ENCODE measurements at places on chromosomes 7 and 10.

GRCh38 chr10:42654419-42654818 lies 16.0 kb upstream of the ZNF33B start:
- H3K36me3 ChIP-seq: no peaks in the 10 kb centered on the region
- no peaks in the 10 kb centered on the region for H3K27me3 ChIP-seq
- no peaks in the 10 kb centered on the region for H3K4me1 ChIP-seq
- no peak overlapping the region for H3K27ac ChIP-seq
- no peak for DNase-seq

GRCh38 chr7:123876557-123877256 lies 31.7 kb downstream of the HYAL4 start:
- H3K4me1 ChIP-seq: no peaks in the 10 kb centered on the region
- H3K4me3 ChIP-seq: no peak overlapping the region
- no peaks in the 10 kb centered on the region for H3K27me3 ChIP-seq
- no peak for DNase-seq
- no peak overlapping the region for H3K27ac ChIP-seq
- H3K36me3 ChIP-seq: no peaks in the 10 kb centered on the region

DNA sequence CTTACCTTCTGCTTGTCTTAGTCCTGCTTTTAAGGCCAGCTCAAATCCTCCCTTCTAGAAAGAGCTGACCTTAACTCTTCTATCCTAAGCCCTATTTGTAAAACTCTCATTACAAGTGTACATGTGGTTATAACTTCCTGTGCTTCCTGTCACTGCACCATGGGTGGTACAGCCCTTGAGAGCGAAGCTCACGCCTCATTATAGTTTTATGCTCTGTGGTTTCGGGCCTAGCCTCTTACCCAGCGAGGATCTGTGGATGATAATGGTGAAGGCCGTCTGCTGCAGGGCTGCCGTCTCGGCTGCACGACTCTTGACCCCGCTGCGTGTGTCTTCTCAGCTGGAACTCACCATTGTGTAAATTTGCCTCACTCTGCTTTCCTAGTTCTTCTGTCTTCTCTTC lies 74.6 kb downstream of the CUL1 start:
- no peak overlapping the region for H3K4me3 ChIP-seq
- H3K36me3 ChIP-seq: no peaks in the 10 kb centered on the region
- no peaks in the 10 kb centered on the region for H3K27me3 ChIP-seq
- no peak for DNase-seq

DNA sequence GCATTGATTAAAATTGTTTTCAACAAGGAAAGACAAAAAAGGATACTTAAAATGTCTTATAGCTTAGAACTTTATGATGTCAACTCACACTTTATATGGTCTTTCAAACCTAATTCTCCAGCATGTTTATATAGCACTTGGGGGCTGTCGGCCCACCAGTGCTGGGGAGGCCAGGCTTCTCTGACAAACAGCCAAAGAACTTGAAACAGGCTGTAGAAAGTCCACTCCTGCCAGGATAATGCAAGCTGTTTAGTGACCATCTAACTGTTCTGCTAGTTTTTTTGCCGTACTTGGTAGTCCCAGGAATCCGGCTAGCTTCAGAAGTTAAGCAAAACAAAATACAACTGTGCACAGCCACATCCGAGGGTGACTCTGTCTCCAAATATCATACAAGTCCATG lies 13.6 kb upstream of the SOSTDC1 start:
- no peak overlapping the region for H3K4me3 ChIP-seq
- H3K36me3 ChIP-seq: no peaks in the 10 kb centered on the region

GRCh38 chr7:99794585-99795502 lies 10.9 kb upstream of the CYP3A4 start:
- H3K27me3 ChIP-seq: no peaks in the 10 kb centered on the region
- no peaks in the 10 kb centered on the region for H3K4me1 ChIP-seq
- DNase-seq: no peak
- H3K4me3 ChIP-seq: no peak overlapping the region
- H3K27ac ChIP-seq: no peak overlapping the region
- H3K36me3 ChIP-seq: no peaks in the 10 kb centered on the region

- no peaks in the 10 kb centered on the region for H3K4me1 ChIP-seq
- H3K36me3 ChIP-seq: no peaks in the 10 kb centered on the region
- no peak for DNase-seq
- no peaks in the 10 kb centered on the region for H3K27me3 ChIP-seq
- H3K4me3 ChIP-seq: no peak overlapping the region
These were observed 19.6 kb upstream of the CTTNBP2 start for GRCh38 chr7:117892821-117893220.

DNA sequence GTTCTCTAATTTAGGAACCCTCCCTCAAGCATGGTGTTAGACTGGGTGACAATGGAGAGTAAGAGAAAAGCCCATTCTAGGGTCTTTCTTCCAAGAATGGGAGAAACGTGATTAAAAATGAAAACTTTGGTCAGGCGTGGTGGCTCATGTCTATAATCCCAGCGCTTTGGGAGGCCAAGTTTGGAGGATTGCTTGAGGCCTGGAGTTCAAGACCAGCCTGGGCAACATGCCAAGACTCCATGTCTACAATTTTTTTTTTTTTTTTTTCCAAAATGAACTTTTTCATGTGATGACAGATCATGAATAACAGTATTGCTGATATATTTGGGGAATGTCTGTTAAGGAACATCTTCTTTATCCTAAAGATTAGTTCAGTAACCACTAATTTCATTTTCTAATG lies 194.6 kb downstream of the MLLT10 start:
- H3K27ac ChIP-seq: no peak overlapping the region
- DNase-seq: no peak
- H3K4me3 ChIP-seq: no peak overlapping the region
- H3K27me3 ChIP-seq: no peaks in the 10 kb centered on the region
- H3K4me1 ChIP-seq: peaks cover 30% of the 10 kb centered on the region

DNA sequence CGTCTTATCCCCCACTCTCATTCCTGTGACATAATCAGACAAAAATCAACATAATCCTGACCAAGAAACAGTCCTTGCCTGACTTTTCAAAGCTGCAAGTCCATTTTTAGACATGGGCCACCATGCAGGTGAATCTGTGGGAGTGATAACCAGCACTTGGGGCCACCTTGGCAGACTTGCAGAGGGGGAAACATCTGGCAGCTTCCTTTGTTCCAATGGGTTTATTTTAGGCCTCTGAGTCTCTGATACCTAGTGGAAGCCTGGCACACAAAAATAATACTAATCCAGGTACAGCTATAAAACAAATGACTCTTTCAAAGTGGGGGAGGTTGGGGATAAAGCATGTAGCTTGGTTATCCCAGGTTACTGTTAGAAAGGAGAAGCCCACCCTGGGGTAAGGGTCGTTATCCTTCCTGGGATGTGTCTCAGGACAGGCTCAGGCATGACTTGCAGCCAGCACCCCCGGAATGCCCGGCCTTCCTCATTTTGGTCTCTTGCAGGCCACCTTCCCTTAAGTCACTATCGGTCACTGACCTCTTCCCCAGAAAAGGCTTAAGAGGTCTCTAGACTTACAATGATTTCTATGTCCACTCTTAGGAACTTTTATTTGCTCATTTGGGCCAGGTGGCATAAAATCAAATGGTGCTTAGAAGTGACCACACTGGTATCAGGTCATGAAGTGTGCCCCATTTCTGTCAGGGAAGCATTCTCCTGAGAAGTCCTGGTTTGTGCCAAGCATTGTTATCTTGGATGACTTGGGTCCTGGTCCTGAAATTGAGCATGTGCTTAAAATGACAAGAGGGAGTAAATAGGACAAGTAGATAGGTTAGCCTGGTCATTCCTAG lies 37.6 kb downstream of the EEPD1 start:
- DNase-seq: no peak
- no peaks in the 10 kb centered on the region for H3K36me3 ChIP-seq
- H3K4me3 ChIP-seq: no peak overlapping the region
- H3K4me1 ChIP-seq: peaks cover 39% of the 10 kb centered on the region

- no peaks in the 10 kb centered on the region for H3K27me3 ChIP-seq
- peak within 1 kb of the TSS; percentile 66 for H3K27ac ChIP-seq
- H3K4me1 ChIP-seq: no peaks in the 10 kb centered on the region
- no peak for DNase-seq
These were observed at the start of gene GIMAP7 for GRCh38 chr7:150514748-150515222. TSS of gene GIMAP7 (plus strand) at chr7:150514872. CDS start at chr7:150519975, 5,103 bp downstream.

DNA sequence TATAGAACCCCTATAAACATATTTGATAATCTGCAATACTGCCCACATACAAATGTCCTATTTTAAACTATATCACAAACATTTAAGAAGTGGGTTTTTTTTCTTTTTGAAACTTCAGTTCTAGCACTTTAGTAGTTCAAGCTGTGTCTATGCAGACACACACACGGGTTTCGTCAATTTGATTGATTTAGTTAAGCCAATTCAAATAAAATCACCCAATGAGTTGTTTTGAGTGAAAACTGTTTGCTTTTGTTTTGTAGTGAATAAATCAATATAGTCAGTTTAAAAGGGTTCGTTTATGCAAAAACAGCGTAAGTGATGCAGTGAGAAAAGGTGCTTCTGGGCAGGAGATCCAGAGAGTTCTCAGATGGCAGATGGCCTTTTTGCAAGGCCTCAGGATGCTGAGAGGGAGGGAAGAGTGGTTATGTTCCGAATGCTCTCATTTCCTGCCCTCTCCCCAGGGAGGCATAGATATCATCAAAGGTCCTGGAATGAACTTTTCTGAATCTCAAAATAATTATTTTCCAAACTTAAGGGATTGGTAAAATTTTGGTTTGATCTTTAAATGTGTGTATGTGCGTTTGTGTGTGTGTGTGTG lies 102.7 kb downstream of the AGMO start:
- H3K4me3 ChIP-seq: no peak overlapping the region
- H3K4me1 ChIP-seq: no peaks in the 10 kb centered on the region
- H3K27ac ChIP-seq: no peak overlapping the region
- DNase-seq: no peak

GRCh38 chr7:99141841-99142726 lies 1.8 kb downstream of the SMURF1 start:
- H3K36me3 ChIP-seq: no peaks in the 10 kb centered on the region
- peaks cover 58% of the 10 kb centered on the region for H3K4me1 ChIP-seq
- H3K27ac ChIP-seq: peak overlapping the region; percentile 100
- no peaks in the 10 kb centered on the region for H3K27me3 ChIP-seq
- H3K4me3 ChIP-seq: peak overlapping the region; percentile 99

DNA sequence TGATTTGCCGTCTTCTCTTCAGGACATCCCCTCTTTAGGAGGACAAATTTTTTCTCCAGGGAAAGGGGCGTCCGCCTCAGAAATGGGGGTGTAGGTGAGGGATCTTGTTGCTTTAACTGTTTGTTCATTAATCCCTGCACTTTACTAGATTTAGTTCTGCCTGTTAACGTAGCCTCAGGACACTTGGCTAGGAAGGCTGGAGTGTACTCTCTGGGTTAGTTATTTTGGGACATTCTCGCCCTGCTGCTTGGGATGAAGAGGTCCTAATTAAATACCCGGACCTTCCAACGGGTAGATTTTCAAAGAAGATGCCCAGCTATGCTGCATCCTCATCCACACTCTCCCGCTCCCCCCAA lies 552 bp upstream of the ZNF365 start:
- peak overlapping the region; percentile 74 for H3K4me3 ChIP-seq
- no peaks in the 10 kb centered on the region for H3K27me3 ChIP-seq
- H3K27ac ChIP-seq: peak overlapping the region; percentile 54
- peaks cover 15% of the 10 kb centered on the region for H3K4me1 ChIP-seq
- no peak for DNase-seq

DNA sequence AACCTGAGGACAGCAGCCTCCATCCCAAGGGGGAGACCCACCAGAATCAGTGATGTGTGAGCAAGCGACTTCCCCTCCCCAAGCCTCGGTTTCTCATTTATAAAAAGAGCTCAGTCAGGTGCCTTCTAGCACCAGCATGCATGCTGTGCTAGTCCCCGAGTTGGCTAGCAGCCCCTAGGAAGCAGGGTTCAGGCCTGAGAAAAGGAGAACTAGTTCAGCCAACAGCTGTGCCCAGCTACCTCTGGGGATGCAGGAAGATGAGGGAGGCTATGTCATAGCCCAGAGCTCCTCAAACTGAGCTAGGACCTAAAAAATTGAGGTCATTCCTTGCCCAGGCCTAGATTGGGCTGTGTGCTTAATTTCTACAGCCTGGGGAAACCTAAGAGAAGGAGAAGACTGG lies 13.7 kb downstream of the DRGX start:
- no peak overlapping the region for H3K27ac ChIP-seq
- H3K27me3 ChIP-seq: no peaks in the 10 kb centered on the region
- no peaks in the 10 kb centered on the region for H3K36me3 ChIP-seq
- no peak overlapping the region for H3K4me3 ChIP-seq
- no peaks in the 10 kb centered on the region for H3K4me1 ChIP-seq

DNA sequence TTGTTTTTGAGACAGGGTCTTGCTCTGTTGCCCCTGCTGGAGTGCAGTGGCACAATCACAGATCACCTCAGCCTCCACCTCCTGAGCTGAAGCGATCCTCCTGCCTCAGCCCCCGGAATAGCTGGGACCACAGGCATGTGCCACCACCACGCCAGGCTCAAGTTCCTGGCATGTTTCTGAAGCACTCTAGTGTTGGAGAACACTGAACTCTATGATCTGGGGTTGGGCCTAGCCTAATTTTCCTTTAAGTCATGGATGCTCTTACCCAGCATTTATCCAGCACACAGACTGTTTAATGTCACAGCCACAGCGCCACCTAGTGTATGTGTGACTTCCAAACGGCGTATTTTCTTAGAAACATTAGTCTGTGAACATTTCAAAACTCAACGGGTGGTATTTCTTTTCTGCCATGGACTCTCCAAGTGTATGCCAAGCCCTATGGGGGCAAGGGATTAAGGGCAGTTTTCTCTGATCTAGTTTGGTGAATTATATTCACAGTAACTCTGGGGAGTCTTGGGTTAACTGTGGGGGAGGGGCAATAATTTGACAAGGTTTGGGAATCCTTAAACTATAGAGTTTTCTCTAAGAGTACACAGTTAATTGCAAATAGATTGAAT lies 91.8 kb downstream of the CREM start:
- H3K4me3 ChIP-seq: no peak overlapping the region
- H3K4me1 ChIP-seq: peaks cover 9% of the 10 kb centered on the region

DNA sequence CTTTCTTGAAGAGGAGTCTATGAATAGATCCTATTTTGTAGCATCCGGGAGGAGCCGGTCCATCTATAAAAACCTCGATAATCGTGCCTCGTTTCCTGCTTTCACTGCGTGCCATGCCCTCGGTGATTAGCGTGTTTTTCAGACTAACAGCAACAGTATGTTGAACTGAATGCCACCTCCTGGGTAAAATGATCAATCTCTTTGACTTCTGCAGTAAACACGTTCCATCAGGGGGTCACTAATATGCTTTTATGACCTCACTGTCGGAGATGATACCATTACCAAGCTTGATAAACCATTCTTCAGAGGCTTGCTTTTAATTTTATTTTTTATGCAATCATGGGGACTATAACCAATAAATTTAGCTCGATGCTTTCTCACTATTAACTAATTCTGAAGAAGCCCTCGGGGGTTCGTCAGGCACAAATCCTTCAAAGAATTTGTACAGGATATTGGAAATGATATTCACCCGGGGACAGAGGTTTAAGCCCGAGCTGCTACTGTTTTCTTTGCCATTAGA lies 228.3 kb downstream of the ADARB2 start:
- no peak for DNase-seq
- H3K27ac ChIP-seq: no peak overlapping the region
- no peak overlapping the region for H3K4me3 ChIP-seq
- H3K4me1 ChIP-seq: no peaks in the 10 kb centered on the region
- no peaks in the 10 kb centered on the region for H3K36me3 ChIP-seq

- H3K4me3 ChIP-seq: no peak overlapping the region
- no peaks in the 10 kb centered on the region for H3K4me1 ChIP-seq
- H3K27me3 ChIP-seq: no peaks in the 10 kb centered on the region
- H3K36me3 ChIP-seq: no peaks in the 10 kb centered on the region
- no peak for DNase-seq
- no peak overlapping the region for H3K27ac ChIP-seq
These were observed 11.6 kb downstream of the MLXIPL start for GRCh38 chr7:73612598-73613269.
